ENCODE measurements at places on chromosomes 1 and 21.

GRCh38 chr1:230581446-230582079 lies 60.7 kb upstream of the COG2 start:
- no peak for DNase-seq

DNA sequence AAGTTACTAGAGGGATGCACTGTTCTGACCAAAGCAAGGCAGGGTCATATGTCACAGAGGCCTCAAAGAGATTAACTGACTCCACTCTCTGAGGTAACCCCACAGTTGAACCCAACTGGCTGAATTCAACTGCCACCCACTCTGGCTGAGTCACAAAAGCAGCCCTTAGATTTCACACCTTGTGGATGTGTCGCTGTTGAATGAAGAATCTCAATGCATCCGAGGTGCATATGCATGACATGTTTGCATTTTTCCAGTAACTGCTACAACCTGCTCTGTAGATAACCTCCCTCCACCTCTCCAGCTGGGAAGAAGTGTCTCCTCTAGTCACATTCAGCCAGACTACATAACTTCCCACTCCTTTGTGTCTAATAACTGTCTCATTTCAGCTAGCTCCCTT lies 27.9 kb upstream of the KIF21B start:
- peak; percentile 6 for DNase-seq

DNA sequence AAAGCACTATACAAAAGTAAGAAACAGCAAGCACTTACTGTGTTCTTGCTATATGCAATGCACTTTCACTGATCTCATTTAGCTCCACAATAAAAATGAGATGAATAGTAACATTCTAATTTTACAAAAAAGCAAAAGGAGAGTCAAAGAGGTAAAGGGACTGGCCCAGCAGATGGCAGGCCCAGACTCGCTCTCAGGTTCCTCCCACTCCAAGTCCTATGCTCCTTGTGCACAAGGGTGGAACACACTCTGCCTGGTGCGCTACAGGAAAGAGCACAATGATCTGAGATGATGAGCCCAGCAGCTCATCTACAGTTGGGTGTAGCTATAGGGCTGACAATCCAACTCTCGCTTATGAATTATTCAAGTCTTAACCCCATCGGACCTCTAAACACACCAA lies 94.1 kb upstream of the LYST start:
- no peak for DNase-seq

DNA sequence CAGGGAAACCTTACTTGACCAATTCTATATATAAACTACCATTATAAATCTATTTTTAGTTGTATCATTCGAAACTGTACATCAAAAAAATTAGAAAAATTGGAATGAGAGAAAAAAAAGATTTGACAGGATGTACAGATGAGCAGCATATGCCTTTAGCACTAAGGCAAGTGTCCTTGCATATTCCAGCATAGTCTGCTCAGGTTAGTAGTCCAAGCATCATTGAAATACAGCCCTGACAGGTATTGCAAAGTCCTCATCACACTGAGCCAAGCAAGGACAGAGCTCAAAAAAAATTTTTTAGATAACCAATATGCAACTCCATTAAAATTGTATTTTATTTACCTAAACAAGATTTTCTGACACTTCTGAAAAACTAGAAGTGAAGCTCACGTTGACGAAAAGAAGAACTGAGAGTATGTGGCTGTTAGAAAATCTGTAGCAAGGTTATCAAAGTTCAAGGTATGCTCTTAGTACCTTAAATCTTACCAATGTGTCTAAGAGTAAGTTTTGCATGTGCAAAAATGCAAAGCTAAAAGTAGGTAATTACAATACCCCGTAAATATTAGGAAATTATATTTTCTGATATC lies 465.6 kb upstream of the ADGRL4 start:
- no peak for DNase-seq

DNA sequence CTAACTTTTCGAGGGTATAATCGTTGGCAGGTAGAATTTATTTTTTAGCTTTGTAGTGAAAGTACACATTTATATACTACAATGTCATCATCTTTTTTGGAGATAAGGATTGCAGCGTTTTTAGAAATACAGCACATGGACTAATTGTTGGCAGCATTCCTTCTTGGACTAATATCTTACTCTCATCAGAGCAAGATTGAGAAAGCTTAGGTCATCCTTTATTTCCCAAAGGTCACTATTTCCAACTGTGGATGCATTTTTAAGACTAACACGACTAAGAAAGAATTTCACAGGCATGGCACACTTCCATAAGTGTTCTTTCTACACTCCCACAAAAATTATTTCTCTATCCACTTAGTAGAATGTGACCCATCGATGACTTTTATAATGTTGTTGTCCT lies 732.3 kb downstream of the NCAM2 start:
- no peak for DNase-seq

DNA sequence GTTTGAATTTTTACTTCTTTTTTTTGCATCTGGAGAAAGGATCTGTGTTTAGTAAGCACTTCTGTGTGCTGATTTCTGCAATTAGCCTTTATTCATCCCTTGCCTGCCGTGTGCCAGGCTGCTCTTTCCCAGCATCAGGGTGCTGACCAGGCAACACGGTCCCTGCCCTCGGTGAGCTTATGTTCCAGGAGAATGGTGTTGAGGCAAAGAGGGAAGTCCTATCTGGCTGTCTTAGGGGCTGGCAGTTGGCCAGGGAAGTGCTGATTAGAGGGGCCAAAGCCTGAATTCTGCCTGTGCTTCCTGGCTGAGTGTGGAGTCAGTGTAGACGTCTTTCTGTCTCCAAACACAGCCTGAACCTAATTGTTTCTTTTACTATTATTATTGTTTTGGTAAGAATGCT lies 187.1 kb downstream of the CAMTA1 start:
- DNase-seq: no peak

DNA sequence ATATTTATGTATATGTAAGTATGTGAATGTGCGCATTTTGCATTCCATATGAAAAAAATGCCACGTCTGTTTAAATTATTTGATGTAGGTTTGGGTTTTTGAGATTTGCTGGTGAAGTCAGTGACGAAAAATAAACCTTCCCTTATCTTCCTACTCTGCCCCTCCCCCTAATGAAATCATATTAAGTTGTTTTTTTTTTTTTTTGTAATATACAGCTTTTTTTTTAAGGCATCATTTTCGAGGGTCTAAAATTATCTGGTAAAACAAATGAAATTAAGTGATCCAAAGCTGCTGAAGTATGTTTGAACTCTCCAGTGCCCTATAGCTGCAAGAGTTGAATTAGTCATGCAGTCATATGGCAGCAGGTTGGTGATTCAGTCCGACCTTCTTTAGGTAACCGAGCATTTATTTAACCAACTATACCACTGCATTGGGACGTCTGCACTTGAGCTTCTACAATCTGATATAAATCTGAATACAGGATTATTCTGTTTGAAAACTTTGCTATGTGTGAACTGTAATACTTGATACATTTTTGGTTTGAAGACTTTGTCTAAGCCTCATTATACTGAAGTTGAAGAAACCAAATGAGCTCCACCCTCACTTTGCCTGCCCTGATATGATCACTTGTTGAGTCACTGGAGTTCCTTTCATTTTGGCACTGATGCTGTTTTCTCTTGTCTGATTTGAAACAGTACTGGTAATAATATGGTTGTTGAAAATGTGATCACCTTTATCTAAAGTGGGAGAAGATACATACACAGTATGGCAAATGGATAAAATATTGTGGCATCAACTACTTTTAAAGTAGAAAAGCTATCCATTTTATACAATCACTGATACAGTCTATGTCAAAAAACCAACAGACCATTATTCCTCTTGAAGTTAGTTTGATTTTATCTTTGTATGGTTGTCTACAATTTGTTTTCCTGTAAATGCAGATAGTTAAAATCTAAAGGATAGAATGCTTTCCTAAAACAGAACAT lies 11.7 kb downstream of the PDIK1L start:
- DNase-seq: no peak

DNA sequence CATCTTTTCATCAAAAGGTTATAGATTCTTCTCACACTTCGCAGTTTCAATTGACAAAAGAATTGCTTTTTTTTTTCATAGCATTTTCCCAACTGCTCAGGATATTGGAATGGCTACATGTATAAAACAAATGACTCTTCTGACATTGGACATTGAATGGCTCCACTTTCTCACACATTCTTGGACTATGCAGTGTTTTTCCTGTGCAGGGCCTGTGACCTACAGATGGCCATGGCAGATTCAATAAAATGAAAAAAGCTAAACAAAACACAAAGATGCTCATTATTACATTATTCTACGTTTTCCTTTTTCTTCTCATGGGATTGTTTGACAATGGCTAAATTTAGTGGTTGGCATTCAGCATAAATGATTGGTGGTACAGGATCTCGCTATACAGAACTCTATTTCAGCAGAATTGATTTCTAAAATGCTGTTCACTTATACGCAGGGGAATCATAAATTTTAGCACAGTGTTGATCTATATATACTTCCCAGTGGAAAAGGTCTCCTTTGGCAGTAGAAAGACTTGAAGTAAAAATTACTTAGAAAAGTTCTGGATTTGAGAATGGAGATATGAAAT lies 115.6 kb upstream of the ADAMTS5 start:
- no peak for DNase-seq

DNA sequence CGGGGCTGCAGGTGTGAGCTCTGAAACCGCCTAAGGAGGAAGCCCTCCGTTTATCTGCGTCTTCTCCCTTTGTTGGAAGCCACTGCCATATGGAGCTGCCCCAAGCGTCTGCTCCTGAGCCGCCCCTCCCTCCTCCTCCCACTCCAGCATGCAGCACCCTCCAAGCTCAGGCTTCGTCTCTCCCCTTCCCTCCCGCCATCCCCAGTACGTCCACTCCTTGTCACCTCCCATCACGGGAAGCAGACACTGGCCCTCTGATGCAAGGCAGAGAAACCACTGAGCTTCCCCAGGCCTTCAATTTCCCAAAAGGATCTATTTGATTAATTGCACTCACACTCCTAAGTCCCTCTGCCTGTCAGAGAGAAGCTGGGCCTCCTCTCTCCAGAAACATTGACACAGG lies 52.5 kb downstream of the NFASC start:
- no peak for DNase-seq

DNA sequence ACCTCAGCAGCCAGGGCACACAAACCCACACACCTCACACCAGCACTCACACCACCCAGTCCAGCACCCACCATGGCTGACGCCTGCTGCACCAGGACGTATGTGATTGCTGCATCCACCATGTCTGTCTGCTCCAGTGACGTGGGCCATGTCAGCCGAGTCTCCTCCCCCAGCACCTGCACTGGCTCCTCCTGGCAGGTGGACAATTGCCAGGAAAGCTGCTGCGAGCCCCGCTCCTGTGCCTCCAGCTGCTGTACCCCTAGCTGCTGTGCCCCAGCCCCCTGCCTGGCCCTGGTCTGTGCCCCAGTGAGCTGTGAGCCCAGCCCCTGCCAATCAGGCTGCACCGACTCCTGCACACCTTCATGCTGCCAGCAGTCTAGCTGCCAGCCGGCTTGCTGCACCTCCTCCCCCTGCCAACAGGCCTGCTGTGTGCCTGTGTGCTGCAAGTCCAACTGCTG lies at the start of gene KRTAP10-8:
Gene KRTAP10-8 (plus strand): TSS at position 51 of the 458 bp plus-strand sequence. CDS start 22 bp downstream, at position 73.
- no peak for DNase-seq

DNA sequence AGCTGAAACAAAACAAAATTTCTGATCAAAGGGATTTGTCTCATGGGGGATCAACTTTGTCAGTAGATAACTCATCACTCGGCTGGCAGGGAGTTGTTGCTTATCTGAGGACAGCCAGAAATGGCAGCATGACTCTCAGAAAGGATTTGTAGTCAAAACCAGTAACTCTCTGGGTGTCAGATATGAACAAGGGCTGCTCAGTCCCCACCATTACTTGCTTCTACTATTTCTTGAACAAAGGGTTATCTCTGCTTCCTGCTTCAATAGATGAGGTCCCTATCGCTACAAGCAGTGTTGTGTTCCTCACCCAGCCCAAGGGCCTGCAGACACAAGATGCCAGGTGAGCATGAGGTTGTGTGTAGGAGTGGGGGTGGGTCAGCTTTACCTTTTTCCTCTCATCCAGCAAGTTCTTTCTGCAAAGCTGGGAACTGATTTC lies 116.2 kb downstream of the PTBP2 start:
- no peak for DNase-seq

- peak; percentile 33 for DNase-seq
These were observed 14.3 kb upstream of the SPEN start for GRCh38 chr1:15833069-15833679.

- no peak for DNase-seq
These were observed 21.7 kb downstream of the ZP4 start for GRCh38 chr1:237868817-237869600.

GRCh38 chr1:241603731-241604245 lies 36.4 kb downstream of the CHML start:
- no peak for DNase-seq

GRCh38 chr1:70401974-70402373 lies 9.1 kb upstream of the CTH start:
- DNase-seq: no peak

DNA sequence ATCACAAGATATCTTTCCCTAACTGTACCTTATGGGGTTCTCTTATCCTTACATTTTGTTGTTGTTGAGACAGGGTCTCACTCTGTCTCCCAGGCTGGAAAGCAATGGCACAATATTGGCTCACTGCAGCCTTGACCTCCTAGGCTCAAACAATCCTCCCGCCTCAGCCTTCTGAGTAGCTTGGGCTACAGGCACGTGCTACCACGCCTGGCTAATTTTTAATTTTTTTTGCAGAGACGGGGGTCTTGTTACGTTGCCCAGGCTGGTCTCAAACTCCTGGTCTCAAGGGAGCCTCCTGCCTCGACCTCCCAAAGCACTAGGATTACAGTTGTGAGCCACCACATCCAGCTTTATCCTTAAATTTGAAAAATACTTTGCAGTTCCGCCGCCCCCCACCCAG lies 10.4 kb downstream of the RERE start:
- no peak for DNase-seq

- DNase-seq: no peak
These were observed 38.8 kb downstream of the TBX15 start for GRCh38 chr1:118949315-118949714.

DNA sequence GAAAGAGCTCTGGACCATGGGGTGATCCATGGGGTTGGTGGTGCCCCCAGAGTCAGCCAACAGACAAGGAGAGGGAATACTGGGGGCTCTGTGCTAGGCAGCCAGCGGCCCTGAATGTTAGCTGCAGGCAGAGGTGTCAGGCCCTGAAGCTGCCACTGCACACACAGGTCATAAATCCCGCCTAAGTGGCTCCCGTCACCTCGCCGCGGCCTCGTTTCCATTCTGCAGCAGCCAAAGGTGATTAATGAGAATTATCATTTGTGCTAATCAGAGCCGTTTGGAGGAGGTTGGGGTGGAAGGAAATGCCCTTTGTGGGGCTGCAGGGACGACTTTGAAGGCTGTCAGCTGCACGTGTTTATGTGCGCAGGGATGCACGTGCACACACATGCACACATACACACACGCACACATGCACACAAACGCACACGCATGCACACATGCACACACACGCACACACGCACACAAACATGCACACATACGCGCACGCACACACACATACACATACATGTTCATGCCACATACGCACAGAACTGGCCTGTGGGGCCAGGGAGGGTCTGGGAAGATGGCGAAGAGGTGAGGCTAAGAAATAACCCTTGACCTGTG lies 88.8 kb upstream of the ARHGEF16 start:
- DNase-seq: no peak

GRCh38 chr1:113279776-113280391 lies 110.4 kb upstream of the MAGI3 start:
- no peak for DNase-seq

Data from stimulated activated CD4-positive, alpha-beta T cell treated with anti-CD3 and anti-CD28 coated beads, Interleukin-15, amount 100 ng/mL, for 48 hours (primary cell).